ENCODE measurements at places on chromosomes 2 and 18.
A peak's percentile ranks its signal among the peaks of the same experiment; 100 is the strongest.

GRCh38 chr2:98419977-98420725 lies 24.5 kb upstream of the INPP4A start:
- DNase-seq, result no peak

DNA sequence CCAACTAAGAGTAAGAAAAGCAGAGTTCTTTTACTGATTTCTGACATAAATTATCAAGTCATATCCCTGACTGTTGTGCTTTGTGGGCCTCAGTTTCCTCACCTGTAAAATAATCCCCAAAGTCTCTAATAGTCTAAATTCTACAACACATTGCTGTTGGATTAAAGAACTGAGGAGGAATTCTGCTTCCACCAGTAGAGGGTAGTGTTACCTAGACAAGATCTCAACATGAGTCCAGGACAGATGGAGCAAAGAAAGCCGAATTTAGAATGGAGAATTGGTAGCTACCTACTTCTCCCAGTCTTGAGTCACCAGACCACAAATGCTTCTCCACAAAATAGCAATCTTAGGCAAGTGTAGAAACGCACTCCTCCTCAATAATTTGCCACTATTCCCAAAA lies 462.5 kb upstream of the FSHR start:
- DNase-seq, result no peak

DNA sequence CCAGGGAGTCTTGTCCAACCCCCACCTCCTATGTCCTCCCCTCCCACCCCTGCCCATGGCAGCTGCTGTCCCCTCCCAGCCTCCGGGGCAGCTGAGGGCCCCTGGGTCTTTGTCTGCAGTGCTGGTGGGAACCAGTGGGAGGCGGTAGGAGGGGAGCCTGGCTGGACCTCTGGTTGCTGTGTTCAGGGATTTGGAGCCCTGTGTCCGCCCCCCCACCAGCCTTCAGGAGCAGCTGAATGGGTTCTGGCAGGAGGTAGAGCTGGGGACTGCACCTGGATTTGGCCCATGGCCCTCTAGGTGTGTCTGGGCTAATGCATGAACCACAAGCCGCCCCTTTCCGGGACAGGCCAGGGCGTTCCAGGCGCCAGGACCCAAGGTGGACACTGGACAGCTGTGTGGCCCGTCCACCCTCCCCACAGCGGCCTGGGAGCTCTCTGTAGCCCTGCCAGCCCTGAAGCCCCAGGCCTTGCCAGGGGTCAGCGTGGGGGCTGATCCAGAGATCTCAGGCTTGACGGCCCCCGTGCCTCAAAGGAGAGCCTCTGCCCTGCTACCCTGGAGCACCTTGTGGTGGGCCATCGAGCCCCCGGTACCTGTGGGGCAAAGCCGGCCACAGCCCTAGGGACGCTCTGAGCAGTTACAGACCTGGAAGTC lies 25.4 kb downstream of the GPC1 start:
- DNase-seq, result peak; percentile 23

DNA sequence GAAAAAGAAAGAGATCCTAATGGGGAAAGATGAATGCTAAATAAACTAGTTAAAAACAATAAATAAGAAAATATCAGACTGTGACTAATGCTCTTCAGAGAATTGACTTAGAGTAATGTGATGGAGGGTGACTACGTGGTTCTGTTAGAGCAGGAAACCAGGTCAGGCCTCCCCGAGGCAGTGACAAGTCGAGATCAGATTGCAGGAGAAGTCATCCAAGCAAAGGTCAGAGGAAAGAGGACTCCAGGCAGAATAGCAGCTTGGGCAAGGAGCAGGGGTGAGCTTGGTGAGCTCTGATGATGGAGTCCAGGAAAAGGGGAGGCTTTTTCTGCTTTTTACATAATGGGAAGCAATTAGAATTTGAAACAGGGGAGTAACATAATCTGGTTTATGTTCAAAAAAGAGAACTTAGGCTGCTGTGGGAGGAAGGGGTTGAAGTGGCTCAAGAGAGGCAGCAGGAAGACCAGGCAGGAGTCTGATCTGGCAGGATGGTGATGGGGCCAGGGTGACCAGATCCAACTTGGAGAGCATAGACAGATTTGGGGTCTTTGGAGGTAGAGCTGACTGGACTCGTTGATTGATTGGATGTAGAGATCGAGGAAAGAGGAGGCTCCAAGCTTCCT lies 27.3 kb upstream of the ITGB6 start:
- DNase-seq, result no peak

DNA sequence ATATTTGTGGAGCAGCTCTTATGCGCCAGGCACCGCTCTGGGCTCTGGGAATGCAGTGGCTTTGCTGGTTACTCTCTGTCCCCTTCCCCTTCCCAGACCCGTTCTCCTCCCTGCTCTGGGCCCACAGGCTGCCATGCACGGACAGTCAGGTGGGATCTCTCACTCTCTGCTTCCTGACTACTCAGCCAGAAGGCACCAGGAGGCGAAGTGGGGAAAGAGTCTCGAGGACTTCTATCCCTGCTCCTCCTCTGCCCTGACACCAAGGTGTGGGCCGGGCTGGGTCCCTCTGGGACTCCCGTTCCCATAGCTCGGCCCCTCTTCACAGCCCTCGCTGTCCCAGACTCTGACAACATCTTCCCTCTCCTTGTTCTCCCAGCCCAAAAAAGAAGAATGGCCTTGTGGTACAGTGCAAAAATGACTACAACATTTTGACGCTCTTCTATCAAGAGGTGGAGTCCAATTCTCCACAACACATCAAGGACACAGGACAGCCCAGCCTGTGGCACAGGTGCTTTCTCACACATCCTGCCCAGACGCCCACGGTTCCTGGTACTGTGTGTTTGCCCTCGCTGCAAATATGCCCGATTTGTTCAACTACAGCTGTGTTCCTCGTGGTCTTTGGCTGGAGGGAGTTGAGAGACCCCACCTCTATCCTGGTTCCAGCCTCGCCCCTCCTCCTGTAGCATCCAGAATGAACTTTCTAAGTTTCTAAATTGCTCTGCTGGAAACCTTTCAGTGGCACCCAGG lies 14.0 kb upstream of the DUSP2 start:
- no peak for DNase-seq

DNA sequence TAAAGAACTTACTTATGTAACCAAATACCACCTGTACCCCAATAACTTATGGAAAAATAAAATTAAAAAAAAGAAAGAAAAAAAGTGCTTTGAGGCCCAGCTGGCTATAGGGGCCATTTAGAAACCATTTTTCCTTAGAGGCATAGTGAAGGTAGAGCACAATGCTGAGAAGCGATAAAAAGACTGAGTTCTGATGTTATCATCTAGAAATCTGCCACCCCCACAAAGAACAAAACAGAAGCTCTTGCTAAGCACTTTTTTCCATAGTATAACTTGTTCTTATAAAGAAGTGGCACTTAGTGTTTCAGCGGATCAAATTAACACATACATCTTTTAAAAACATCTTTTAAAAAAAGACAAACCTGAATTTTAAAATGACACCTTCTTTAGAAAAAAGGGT lies 51.4 kb downstream of the ICOS start:
- DNase-seq, result no peak

All from left hindlimb (tissue), 1 donor.